Activated CD8-positive, alpha-beta memory T cell treated with anti-CD3 and anti-CD28 coated beads, Interleukin-2, amount 50 U/mL, for 48 hours (primary cell): ENCODE measurements at places on chromosomes 13 and 19.
A peak's percentile ranks its signal among the peaks of the same experiment; 100 is the strongest.

- no peak for DNase-seq
Observed at GRCh38 chr13:102322211-102322610, 79.6 kb downstream of the FGF14 start.

DNA sequence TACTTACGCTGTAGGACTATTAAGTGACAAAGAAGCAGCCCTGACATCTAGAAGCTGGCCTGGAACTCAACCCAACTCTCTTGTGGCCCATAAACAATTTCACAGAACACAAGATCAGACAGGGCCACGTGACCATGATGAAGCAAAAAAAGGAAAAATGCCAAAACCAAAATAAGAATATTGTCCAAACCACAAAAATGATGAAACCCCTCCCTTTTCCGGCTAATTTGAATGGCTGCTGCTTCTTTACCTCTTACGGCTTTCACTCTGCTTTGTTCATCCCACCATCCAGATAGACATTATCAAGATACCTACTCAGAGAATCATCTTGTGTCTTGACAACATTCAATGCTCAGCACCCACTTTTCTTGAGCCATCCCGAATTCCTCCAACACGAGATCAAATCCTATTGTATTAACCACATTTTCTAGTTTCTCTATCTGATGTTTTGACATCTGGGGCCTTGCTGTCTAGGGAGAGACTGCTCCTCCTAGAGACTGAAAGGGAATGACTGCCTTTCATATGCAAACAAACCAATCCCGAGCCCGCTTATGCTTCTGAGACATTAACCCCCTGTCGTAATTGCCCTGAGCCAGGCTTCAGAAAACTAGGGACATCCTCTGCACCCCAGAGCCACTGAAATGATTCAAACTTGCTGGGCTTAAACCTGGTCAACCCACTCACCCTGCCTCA lies 186.3 kb downstream of the TDRD3 start:
- no peak for DNase-seq

- DNase-seq: no peak
Observed at GRCh38 chr13:62123409-62123808, 707.8 kb upstream of the PCDH20 start.

DNA sequence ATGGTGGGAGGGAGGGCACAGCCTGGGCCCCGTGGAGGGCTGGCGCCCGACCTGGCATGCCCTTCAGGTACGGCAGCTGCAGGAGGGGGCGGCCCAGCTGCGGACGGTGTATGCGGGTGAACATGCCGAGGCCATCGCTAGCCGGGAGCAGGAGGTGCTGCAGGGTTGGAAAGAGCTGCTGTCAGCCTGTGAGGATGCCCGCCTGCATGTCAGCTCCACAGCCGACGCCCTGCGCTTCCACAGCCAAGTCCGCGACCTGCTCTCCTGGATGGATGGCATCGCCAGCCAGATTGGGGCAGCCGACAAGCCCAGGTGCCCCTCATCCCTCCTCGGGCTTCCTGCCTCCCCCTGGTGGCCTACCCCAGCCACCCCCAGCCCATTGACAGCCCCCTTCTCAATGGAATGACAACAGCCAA lies 16.6 kb upstream of the SHKBP1 start:
- DNase-seq: no peak

DNA sequence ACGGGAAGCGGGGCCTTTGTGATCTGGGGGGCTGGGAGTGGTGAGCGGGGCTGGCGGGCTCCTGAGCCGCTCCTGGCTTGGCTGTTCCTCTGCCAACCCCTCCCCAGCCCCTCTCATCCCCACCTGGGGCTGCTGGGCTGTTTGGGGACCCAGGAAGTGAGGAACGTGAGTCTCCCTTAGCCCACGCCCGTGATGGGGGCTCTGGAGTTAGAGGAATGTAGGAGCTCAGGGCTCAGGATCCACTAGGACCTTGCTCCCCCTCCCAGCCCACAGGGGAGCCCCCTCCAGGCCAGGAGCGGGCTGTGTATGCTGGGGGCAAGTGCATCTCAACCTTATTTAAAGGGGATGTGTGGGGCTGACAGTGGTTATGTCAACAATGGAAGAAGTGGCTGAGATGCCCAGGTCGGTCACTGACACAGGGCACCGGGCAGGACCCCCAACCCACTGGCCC lies 134.1 kb downstream of the URI1 start:
- no peak for DNase-seq

- no peak for DNase-seq
Observed at GRCh38 chr13:106197496-106197895, 338.0 kb downstream of the EFNB2 start.

- DNase-seq: no peak
Observed at GRCh38 chr13:58024103-58024502, 392.6 kb downstream of the PCDH17 start.

DNA sequence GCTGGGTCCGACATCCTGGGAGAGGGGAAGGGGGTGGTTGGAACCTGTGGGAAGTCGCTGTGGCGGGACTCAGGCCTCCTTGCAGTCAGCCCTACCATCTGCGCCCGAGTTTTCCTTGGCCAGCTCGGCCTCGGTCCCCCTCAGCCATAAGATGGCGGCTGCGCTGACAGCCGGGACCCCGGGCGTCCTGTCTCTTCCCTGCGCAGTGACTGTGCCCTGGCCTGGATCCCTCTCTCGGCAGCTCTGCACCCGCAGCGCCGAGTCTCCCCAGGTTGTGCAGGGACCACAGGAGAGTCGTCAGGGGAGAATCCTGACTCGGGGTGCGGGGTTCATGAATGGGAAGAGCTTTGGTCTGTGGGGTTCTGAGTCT lies 345 bp downstream of the ZNF257 start:
- no peak for DNase-seq

GRCh38 chr19:49473868-49474541 lies at the start of gene FLT3LG:
TSS of gene FLT3LG (plus strand) at chr19:49474215. CDS start at chr19:49474640, 425 bp downstream.
- peak; percentile 98 for DNase-seq

GRCh38 chr13:93806861-93807260 lies 580.3 kb downstream of the GPC6 start:
- DNase-seq: no peak

DNA sequence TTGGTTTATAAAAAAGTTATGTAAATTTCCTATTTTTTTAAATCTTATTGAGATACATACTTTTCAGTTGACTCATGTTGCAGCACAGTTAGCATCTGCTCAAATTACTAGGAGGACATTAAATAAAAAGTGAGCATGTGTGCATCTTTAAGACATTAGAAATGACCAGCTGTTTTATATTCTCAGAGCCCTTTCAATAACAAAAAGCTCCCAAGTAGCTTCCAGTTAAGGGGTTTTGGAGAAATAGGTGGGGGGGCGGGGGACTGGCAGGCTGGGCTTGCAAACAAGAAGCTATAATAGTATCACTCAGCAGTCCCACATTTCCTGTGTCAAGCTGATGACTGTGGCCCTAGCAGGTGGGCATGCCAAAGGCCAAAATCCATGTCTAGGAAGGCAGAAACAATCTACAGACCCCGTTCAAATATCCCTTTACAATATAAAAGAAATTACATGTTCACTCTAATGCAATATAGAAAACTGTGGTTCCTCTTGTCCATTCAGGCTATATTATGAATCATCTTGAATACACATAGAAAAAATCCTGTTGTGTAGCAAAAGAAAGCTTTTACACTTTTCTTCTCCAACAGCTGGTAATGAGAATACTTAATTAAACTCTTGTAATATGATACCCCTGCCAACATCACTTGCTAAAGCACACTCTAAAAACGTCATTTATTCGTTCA lies 1713.2 kb upstream of the SLC10A2 start:
- DNase-seq: no peak

DNA sequence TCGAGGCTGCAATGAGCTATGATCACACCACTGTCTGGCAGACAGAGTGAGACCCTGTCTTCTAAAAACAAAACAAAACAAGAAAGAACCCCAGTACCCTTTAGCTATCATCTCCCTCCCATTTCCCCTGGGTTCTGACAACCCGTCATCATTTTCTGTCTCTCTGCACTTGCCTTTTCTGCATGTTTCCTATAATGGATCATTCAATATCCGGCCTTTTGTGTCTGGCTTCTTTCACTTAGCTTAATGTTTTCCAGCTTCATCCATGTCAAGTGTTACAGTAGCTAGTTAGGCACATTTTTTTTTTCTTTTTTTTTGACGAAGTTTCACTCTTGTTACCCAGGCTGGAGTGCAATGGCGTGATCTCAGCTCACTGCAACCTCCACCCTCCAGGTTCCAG lies 16.5 kb downstream of the AP2S1 start:
- no peak for DNase-seq

GRCh38 chr13:111177921-111178320 lies 62.8 kb downstream of the ARHGEF7 start:
- no peak for DNase-seq

GRCh38 chr13:98915563-98915962 lies 62.3 kb downstream of the DOCK9 start:
- DNase-seq: no peak

DNA sequence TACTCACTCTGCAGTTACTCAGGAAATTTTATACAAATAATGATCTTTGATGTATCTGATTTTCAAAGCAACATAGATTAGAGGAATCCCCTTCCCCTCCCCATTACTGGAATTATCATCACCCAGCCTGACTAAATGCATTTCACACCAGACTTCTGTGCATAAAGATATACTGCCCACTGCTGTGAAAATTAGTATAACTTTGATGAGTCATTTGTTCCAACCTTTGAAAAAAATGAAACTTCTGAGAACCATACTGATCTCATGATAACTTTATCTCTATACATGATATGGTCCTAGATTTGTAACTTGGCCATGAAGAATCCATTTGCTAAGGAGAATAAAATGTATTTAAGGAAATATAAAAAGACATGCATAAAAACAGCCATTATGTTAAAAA lies 63.9 kb downstream of the GPC6 start:
- DNase-seq: no peak

GRCh38 chr13:70430256-70430655 lies 322.0 kb upstream of the KLHL1 start:
- DNase-seq: no peak

DNA sequence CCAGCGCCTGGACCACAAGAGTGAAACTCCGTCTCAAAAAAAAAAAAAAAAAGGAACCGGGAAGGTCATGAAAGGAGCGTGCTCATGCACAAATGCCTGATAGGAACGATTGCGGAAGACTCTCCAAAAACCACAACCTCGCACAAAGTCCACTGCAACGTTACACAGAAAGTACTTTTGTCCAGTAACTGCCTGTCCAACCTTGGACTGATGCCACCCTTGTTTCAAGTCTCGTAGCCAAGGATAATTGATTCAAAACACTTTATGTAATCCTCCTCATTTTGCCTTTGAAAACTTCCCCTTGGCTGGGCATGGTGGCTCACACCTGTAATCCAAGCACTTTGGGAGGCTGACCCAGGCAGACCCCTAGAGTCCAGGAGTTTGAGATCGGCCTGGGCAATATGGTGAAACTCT lies 13.7 kb downstream of the LGALS7 start:
- no peak for DNase-seq

DNA sequence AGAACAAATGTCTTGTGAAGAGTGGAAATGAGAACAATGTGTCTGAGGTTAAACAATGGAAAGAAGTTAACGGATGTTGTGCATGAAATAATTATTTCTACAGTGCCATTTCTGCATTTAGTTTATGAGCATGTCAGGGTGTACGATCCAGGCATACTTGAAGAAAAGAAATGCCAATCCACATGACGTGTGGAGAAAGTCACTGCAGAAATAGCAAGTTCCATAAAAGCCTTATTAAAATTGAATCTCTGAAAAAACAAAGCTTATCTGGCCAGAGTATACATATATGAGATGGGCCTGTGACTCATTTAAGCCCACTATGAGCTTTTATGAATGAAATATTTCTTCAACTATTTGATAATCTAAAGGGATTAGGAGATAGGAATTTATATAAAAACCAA lies 426.1 kb downstream of the EFNB2 start:
- DNase-seq: no peak

GRCh38 chr13:48535766-48536165 lies 2.9 kb upstream of the RCBTB2 start:
- no peak for DNase-seq

DNA sequence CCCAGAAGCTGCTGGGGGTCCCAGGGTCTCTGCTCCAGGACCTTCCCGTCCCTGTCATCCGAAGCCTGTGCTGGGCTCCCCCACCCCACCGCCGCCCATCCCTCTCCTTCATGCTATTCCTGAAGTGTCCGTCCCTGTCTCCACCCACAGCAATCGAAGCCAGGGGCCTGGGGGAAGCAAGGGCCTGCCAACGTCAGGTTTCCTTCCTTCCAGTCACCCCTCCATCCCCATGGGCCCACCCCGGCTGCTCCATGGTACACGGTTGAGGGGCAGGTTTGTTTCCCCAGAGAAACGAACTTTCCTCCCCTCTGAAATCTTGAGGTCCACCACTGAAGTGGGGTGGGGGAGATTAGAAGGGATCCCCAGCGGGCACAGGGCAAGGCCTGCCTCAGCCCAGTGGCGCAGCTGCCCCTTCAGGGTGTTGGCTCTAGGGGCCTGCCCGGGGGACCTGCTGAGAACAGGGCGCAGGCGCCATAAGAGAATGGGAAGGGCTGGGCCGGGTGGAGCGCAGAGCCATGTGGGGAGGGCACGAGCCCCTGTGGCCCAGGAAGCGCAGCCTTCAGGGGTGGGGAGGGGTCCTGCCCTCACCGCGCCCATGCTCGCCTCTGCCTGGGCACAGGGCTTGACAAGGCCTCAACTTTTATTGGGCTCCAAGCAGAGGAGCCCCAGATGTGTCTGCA lies 16.1 kb downstream of the CEBPG start:
- no peak for DNase-seq

DNA sequence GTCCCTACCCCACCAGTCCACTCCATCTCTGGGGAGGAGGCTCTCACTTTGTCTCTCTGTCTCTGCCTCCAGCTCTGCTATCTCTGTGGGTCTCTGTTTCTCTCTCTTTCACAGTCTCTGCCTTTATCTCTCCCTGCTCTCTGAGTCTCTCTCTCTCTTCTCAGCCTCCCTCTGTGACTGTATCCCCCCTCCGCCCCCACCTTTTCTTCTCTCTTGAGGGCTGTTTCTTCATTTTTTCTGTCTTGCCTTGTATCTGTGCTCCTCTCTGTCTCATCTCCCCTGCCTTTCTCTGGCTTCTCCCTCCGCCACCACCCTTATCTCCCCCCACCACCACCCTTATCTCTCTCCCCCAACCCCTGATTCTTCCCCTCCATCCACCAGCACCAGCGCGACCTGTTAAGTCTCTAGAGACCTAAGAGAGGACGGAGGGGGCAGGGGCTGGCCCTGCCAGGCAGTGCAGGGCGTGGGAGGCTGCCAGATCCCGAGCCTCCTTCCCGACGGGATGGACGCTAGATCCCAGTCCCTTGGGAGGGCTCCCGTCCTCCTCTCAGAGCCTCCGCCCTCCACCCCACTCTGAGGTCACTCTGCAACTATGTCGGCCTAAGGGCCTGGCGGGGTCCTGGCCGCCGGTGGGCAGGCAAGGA lies 1.0 kb downstream of the AXL start:
- DNase-seq: no peak

GRCh38 chr19:8457209-8457608 lies 12.4 kb downstream of the HNRNPM start:
- DNase-seq: no peak

- no peak for DNase-seq
Observed at GRCh38 chr13:66888698-66889097, 341.4 kb downstream of the PCDH9 start.
